ENCODE measurements at places on chromosomes 5 and 9.
A peak's percentile ranks its signal among the peaks of the same experiment; 100 is the strongest.

DNA sequence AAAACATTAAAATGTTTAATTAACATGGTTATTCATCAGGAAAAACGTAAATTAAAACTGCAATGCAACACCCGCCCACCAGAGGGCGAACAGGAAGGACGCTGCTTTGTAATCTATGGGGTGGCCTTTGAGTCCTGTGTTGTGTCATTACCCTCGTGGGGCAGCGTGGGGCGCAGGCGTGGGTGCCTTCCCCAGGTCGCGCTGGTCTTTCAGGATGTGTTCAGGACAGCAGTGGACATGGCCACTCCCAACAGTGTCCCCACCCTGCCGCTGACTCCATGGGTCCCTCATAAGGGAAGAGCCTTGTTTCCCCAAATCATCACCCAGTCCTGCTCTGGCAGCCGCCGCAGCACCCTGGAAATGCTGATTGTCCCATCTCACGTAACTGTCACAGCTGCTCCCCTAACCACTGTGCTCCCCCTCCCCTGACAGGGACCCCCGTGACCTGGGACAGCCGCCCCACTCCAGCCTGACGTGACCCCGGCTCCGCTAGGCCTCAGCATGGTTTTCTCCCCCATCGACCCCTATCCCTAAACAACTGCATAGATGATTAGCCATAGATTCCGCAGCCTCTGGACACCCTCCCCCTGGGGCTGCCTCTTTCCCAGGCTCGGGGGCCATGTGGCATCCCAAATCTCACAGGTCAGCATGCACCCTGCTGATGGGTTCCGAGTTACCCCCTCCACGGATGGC, 36.4 kb downstream of the GLT6D1 start:
- peak; percentile 37 for DNase-seq

- DNase-seq, result no peak
These were observed 606.7 kb upstream of the FAM174A start for GRCh38 chr5:99928490-99928889.

DNA sequence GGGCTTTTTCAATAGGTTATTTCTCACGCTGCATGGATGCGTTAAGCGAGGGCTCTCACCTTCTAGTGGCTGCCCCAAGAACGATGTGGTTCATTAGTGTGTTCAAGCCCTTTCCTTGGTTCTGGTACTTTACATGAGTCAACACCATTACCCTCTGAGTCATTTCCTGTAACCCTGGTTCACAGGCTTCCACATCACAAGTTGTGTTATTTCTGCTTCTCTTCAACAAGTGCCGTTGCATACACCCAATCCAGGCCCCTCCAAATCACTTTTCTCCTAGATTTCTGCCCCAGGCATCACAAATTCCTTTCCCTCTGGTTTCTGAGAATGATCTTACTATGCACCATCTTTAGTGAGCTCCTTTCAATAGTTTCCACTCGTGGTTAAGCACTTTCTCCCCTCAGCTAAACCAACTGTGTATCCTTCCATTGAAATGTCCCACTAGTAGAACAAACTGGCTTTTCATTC, 69.5 kb upstream of the RAD23B start:
- DNase-seq, result peak; percentile 13

- no peak for DNase-seq
These were observed 3.6 kb downstream of the NR3C1 start for GRCh38 chr5:143399616-143400540.

DNA sequence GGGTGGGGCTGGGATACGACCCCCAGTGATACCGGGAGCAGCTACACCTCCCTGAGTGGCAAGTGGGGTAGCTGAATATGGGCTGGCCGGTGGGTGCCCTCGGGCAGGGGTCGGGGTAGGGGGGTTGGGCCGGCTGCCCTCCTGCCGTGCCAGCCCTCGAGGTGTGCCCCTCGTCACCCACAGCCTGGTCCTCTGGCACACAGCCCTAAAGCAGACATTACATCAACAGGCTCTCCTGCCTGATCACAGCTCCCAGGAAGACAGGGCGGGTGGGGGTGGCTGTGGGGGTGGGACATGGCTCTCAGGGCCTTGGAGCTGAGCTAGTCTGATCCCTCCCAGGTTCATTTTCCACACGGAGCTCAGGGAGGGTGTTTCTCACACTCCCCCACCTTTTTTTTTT, 23.2 kb downstream of the FBXW5 start:
- DNase-seq, result no peak

DNA sequence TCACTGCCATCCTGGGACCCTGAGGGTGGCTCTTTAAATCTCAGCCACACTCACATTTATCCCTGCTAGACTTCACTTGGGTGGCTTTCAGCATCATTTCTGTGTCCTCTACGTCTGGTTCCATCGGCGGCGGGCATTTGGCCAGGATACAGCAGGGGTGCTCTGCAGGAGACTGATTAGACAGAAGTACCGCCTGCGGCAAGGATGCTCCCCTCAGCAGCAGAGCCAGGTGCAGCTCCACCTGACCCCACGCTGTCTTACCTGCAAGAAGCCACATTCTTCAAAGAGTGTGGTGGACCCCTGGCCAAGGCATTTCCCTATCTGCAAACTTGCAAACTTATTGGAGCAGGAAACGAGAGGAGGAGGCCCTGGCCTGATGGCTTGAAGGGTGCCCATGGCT, 309.8 kb upstream of the IRX4 start:
- no peak for DNase-seq

DNA sequence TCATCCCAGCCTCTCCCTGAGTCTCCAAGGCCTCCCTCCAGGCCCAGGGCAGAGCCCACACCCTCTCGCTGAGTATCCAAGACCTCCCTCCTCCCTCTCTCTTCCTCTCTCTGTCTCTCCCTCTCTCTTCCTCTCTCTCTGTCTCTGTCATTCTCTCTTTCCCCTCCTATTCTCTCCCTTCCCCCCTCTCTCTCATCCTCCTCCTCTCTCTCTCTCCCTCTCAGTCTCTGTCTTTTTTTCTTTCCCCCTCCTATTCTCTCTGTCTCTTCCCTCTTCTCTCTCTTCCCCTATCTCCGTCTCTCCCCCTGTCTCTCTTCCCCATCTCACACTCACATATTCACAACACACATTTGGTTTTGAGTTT, 8.1 kb downstream of the SLC6A19 start:
- no peak for DNase-seq

DNA sequence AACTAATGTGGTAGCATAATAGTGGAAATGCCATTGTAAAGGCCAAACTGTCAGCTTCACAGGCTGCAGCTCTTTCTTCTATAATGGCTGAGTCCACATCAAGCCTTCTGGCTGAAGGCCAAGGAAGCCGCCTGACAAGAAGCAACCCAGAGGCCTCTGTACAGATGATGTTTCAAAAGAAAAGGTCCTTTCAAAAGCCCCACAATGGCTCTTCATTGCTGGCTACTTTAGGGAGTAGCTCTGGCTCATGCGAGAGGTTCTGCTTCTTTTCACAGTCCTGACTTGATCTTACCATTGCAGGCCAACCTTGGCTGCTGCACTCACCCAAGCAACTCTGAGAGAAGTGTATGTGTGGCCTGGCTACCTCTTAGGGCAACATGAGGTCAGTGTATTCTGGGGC, 54.5 kb upstream of the EQTN start:
- DNase-seq, result no peak

- DNase-seq, result no peak
These were observed 12.8 kb downstream of the ENC1 start for GRCh38 chr5:74627646-74628279.

- DNase-seq, result no peak
These were observed 129.8 kb upstream of the SLC24A2 start for GRCh38 chr9:19918630-19919029.

DNA sequence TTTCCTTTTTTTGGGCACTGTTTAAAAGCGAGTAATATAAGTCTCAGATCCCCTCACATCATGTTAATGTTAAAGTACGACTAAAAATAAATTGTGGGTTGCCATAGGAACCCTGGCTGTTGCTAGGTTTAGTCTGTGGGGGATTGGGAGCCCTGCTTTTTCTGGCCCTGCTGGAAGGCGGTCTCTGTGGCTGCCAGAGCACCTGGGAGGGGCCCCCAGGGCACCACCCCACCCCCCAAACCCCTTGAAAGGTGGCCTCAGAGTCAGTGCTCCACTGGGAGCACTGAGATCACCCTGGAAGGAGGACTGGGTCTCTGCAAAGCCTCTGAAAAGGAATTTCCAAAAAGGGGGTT, 66.2 kb upstream of the NEURL1B start:
- no peak for DNase-seq

GRCh38 chr5:134798468-134798867, 39.9 kb downstream of the DDX46 start:
- DNase-seq, result no peak

DNA sequence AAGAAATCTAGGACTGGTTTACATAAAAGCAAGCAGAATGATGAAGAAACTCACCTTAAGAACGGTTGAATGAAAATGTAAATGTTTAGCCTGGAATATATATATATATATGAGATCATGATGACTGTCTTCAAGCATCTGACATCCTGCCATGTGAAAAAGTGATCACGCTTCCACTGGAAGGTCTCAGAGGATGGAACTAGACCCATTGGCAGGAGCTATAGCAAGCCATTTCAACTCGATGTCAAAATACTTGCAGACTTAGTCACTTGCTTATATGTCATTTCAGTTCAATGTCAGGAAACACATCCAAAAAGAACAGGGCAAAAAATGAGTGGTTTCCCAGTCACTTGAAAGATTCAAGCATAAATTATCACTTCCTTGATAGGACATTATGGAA, 22.2 kb upstream of the TMEM161B start:
- no peak for DNase-seq

DNA sequence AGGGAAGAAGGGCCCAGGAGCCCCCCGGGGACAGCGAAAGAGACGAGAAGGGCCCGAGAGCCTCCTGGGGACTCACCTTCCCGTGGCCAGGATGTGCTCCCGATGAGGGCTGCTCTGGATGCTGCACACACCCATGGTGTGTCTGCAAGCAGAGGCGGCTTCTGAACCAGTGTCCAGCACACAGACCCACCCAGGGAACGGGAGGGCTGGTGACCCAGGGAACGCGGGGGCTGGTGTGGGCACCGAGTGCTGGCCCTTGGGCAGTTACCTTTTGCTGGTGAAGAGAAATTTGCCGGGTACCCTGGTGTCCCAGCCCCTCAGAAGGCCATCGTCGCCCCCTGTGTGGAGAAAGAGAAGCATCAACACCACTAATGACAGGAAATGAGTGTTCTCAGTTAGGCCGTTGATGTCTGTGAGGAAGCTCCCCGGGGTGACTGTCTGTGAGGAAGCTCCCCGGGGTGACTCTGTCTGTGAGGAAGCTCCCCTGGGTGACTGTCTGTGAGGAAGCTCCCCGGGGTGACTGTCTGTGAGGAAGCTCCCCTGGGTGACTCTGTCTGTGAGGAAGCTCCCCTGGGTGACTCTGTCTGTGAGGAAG, 13.2 kb downstream of the MRPL41 start:
- DNase-seq, result no peak

DNA sequence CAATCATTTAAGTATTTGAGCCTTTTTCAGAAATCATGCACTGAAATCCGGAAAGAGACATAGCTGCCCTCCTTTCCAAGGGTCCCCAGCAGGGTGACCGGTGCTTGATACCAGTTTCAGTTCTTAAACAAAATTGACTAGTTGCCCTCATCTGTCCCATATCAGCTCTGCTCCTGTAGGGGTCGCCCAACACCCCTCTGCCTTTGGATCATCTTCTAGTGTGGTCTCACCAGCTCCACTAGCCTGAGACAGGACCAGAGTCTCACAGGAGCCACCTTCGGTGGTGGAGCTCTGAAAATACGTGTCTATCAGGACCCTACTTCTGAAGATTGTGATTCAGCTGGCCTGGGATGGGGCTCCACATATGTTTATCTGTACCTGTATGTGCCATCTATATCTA, 428.2 kb downstream of the ENC1 start:
- DNase-seq, result no peak

- DNase-seq, result no peak
These were observed 57.4 kb upstream of the ASS1 start for GRCh38 chr9:130387398-130387797.

- DNase-seq, result no peak
These were observed 160.4 kb downstream of the PRDM6 start for GRCh38 chr5:123249446-123249845.

DNA sequence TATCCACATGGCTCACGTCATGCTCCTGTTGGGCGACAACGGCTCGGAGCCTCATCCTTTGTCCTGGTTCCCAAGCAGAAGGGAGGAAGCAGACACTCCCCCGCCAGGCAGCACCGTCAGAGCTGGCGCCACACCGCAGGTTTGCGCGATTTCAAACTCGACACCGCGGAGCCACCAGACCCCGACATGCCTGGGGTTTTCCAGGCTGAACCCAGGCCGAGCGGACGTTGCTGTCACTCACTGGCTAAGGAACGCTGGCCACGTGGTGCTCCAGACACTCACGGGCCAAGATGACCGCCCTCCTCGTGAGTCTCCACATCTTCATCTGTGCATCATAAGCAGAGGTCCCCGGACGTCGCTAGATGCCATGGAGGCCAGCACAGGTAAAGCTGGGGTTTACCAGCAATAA, 9.0 kb downstream of the TERT start:
- DNase-seq, result no peak

DNA sequence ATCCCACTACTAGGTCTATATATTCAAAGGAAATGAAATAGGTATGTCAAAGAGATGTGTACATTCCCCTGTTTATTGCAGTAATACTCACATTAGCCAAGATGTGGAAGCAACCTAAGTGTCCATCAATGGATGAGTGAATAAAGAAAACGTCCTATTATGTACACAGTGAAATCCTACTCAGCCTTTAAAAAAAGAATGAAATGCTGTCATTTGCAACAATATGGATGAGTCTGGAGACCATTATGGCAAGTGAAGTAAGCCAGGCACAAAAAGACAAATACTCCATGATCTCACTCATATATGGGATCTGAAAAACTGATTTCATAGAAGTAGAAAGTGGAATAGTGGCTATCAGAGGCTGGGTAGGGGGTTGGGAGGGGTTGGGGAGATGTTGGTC, 909.1 kb upstream of the DMAC1 start:
- DNase-seq, result no peak

DNA sequence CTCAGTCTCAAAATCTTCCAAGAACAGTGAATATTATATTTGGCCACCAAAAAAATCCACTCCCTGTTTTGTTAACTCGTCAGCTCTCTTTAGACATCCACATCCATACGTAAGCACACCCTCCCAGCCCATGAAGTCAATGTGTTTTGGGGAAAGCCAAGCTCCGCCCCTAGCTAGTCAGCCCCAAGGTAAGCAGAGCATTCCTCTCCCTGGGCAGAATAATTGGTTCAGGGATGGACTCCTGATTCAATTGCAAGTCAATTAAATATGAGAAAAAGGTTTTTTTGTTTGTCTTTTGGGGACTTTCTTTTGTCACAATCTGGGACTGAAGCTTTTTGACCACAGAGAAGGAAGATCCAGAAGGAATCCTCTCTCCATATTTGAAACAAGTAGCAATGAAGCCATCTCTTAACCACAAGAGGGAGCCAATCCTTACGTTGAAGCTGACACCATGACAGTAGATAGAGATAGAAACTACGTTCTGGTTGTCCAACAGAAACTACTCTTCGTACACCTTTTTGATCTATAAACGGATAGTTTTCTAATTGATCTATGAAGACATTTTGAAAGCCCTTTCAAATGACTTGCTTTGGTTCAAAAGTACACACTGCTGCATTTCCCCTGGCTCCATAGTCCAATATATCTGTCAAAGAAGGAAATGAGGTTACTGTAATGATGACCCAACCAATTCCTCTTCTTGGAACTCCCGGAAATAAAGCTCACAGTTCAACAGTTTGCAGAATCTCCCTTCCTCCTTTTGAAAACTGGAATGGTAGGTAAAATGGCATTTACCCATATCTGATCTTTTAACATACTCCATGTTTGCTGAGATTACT, 166.4 kb downstream of the TLE1 start:
- no peak for DNase-seq
